Suprapubic skin (tissue), 4 donors: ENCODE measurements at places on chromosomes 13 and 19.
A peak's percentile ranks its signal among the peaks of the same experiment; 100 is the strongest.

DNA sequence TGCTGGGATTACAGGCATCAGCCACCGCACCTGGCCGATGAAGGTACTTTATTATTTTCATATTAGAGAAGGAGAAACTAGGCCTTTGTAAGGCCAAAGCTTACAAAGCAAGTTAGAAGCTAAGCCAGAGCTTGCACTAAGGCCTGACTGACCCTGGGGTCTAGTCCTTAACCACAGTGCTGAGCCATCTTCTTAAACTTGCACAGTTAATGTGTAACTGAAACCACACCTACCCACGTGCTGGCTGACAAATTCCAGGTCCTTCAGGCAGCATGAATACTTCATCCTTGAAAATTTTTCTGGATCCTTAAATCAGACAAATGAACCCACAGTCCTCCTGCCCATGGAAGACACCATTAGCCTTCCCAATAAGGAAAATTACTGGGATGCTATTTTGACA, 880.6 kb downstream of the UQCRFS1 start:
- DNase-seq, result no peak

GRCh38 chr19:19540715-19541515, 2.9 kb downstream of the CILP2 start:
- peak; percentile 76 for DNase-seq

DNA sequence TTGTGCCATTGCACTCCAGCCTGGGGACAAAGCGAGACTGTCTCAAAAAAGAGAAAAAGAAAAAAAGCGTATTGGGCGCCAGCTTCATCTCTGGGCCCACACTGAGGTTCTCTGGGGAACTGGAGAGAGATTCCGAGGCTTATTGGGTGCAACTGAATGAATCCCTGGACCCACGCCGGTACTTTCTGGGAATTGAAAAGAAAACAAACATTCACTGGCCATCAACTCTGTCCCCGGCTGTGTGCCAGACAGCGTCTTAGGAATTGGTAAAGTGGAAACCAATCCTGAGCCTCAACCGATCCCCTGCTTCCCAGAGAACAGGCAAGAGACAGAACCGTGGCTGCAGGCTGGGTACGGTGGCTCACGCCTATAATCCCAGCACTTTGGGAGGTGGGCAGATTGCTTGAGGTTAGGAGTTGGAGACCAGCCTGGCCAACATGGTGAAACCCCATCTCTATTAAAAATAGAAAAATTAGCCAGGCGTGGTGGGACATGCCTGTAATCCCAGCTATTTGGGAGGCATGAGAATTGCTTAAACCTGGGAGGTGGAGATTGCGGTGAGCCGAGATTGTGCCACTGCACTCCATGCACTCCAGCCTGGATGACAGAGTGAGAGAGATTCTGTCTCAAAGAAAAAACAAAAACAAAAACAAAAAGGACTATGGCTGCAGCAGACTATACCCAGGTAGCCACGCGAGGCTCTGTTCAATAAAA, 8.6 kb downstream of the ANO8 start:
- no peak for DNase-seq

- DNase-seq, result no peak
Measured at GRCh38 chr19:6521718-6522646, 8.8 kb upstream of the TNFSF9 start.

- no peak for DNase-seq
Measured at GRCh38 chr13:109626386-109627171, 159.8 kb downstream of the IRS2 start.

DNA sequence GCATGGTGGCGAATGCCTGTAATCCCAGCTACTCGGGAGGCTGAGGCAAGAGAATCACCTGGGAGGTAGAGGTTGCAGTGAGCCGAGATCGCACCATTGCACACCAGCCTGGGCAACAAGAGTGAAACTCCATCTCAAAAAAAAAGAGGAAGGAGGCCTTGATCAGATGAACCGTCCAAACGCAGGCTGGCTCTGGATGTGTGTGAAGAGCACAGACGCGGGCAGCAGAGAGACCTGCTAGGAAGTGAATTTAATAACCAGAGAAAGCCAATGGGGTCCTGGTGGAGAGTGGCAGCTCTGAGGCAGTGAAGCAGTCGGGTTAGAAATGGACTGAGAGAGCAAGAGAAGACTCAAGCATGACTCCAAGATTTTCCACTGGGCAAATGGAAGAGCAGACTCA, 136.5 kb downstream of the RNF17 start:
- DNase-seq, result no peak

DNA sequence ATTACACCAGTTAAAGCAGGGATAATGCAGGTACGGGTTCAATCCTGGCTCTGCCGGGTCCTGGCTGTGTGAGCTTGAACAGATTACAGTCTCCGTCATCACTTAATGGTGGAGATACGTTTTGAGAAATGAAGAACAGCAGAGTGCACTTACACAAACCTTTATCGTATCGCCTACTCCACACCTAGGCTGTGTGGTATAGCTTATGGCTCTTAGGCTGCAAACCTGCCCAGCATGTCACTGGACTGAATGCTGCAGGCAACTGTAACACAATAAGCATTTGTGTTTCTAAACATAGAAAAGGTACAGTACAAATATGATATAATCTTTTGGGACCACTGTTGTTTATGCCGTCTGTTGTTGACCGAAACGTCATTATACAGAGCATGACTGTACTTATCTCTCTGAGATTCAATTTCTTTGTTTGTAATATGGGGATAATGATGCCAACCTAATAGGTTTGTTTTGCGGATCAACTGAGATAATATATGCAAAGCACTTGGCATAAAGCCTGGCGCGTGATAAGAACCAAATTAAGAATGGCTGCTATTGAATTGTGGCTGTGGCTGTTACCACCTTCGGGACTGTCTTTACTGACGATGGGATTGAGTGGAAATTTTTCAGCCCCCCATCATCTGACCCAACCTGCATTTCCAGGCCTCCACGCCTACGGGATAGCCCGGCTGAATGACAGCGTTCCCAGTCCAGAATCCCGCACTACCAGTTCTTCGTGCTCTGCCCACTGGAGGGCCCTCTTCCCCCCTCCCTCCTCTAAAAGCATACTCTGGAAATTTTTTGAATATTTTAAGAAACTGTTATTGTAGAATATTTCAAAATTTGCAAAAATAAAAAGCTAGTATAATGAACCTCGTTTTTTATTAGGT, 11.2 kb downstream of the KRTDAP start:
- DNase-seq, result no peak

- no peak for DNase-seq
Measured at GRCh38 chr19:6649185-6649584, 20.8 kb downstream of the TNFSF14 start.
